ENCODE measurements at places on chromosomes 1 and 21.

DNA sequence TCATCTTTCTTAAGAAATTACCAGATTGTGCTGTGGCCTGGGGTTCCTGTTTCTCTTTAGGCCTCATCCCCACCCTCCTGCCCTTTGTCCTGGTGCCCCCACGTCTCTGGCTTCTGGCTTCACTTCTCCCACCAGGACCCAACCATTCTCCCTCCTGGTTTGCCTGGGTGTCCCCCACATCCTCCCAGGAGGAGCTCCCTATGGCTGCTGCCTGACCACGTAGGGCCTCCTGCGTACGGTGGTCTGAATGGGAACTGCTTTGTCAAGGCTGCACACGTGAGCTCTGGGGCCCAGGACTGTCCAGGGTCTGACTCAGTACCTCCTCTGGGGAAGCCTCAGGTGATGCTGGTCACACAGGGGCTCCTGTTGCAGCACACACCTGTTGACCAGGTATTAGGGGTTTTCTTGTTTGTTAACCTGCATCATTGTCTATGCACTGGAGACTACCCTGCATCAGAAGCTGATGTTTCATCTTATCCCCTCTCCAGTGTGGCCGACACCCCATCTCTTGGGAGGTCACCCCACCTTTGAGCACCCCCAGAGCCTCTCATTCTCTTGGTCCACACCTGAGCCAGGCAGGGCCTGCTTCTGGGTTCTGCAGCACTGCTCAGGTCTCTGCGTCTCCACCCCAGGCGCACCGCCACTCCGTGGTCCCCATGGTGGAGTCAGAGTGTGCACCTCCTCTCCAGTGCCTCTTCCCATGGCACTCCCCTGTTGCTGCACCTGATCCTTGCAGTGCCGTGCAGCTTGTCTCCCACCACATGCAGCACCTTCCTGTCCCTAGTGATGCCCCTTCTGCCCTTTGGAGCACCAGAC lies 65.8 kb downstream of the S100B start:
- no peak for DNase-seq

GRCh38 chr1:44312399-44313196 lies 42.5 kb downstream of the ERI3 start:
- no peak for DNase-seq

- DNase-seq, result no peak
Observed at GRCh38 chr1:66312271-66312990, 221.5 kb upstream of the SGIP1 start.

DNA sequence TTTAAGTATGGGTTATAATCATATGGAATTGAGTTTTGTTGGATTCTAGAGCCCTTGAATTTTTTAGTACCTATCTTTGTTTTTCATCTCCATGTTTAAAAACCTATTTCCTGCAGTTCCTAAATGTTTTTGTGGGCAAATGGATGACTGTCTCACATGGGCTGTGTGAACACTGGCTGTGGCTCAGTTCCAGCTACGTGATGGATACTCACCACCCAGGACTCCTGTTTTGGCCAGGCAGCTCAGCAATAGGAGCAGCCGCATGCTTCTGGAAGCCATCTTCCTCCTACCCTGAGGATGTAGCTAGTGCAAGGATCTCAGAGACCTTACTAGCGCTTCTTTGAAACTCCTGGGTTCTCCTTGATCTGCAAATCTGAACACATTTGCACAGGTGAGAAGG lies 2.8 kb downstream of the REG4 start:
- no peak for DNase-seq

GRCh38 chr1:82090104-82090503 lies 289.4 kb downstream of the ADGRL2 start:
- DNase-seq, result no peak

GRCh38 chr1:176466514-176466913 lies 3.5 kb downstream of the PAPPA2 start:
- no peak for DNase-seq

DNA sequence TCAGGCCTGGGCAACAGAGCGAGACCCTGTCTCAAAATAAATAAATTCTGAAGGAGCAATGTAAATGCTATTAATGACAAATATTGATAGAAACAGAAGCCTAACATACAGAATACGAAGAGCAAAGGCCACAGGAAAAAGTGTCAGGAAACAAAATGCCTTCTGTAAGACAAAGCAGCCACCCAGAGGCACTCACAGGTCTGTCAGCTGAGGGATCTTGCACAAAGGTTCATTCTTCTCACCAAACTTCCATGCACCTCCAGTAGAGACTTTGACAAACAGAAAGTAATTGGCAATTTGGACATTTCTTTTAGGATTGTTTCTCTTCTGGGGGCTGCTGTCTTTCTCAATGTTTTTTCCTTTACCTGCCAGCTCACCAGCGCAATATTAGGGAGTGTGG lies 1.2 kb upstream of the ALDH9A1 start:
- DNase-seq, result no peak

DNA sequence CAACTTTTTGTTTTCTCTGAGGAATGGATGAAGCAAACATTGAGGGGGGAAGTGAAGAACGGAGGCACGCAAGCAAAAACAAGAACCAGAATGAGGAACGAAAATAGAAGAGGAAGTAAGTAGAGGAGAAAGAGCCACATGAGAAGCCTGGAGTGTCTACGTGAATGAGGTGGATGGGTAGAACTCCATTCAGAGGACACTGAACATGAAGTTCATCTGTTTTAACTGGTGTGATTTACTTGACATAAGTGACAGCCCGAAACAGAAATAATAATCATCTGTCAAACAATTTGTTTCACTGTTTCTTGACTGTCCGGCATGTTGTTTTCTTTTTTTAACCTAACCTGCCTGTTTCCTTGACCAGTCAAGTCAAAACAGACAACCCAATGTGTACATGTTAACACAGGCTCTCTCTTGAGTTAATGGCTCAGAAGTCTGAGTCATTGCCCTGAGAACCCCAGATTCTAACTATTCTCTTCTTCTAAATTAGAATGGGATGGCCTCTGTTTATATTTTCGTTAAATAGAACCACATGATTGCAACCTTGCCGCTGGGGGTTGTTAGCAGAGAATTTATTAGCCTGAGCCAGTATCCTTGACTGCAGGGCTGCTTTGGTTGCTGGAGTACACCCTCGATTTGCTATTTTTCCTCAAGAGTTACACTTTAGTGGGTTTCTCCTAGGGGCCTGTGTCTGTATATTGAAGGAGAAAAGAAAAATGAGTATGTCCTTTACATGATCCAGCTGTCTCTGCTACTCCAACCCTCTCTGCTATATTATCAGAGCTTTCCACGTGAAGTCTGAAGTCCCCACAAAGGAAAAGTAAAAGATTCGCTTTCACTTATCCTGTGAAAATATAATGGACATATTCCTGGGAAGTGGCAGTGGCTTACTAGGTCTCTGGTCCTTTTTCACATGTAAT lies 151.7 kb downstream of the ZC3H11B start:
- no peak for DNase-seq

GRCh38 chr1:70034403-70034802 lies 171.0 kb downstream of the LRRC40 start:
- DNase-seq, result no peak

- DNase-seq, result no peak
Observed at GRCh38 chr1:230393722-230394121, 32.4 kb downstream of the PGBD5 start.

DNA sequence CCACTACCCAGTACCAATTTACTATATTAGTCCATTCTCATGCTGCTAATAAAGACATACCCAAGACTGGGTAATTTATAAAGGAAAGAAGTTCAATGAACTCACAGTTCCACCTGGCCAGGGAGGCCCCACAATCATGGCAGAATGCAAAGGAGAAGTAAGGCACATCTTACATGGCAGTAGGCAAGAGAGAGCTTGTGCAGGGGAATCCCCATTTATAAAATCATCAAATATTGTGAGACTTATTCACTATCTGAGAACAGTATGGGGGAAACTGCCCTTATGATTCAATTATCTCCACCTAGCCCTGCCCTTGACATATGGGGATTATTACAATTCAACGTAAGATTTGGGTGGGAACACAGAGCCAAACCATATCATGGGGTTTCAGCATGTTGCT lies 6.4 kb downstream of the CD58 start:
- DNase-seq, result no peak

DNA sequence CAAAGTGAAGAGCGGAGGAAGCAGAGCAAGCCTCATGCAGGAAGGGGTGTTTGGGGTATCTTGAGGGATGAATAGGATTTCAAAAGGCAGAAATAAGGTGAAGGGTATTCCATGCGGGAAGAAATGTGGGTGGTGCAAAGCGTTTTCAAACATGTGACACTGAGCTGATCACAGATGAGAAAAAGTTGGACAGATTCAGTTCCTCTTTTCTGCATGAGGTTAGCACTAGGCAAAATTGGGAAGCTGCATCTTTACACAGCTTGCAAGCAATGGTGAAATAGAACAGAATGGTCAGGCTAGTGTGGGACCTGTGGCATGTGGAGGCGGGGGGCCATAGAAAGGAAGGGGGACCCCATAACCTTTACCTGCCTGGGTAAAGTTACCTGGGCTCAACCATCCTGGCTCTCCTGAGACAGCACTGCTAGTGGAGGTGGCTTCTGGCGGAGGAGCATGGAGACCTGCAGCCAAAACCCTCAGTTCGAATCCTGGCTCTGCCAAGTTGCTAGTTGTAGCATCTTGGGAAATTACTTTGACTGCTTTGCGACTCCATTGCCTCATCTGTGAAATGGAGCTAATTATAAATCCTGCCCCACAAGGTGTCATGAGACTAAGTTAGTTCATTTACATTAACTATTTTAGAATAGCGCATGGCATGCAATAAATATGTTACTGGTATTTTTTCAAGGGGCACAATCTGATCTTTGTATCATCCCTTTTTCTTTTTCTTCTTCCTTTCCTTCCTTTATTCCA lies 16.4 kb downstream of the KCNA10 start:
- DNase-seq, result no peak

DNA sequence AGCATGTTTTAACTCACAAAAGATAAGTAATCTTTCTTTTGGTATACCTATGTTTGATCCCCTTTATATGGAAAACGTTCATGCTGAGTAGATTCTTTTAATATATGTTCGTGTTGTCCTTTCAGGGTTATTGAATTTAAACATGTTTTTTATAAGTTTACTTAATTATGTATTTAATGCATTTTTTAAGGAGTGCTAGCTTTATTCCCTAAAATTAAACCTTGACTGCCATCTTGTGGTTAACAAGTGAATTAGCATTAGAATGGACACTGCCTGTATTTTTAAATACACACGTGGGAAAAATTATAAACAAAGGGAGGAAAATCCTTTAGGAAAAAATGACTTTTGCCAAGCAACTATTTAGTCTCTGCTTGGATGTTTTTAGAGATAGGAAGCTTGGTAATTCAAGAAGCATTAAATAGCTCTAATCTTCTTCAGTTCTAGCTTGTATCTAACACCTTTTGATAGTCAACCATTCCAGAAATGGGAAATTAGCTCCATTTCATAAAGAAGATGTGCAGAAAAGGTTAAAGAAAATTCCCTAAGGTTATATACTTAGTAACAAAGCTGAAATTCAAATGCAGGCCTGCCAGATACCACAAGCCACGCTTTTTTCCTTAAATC lies 43.0 kb downstream of the UBE2U start:
- peak; percentile 9 for DNase-seq

DNA sequence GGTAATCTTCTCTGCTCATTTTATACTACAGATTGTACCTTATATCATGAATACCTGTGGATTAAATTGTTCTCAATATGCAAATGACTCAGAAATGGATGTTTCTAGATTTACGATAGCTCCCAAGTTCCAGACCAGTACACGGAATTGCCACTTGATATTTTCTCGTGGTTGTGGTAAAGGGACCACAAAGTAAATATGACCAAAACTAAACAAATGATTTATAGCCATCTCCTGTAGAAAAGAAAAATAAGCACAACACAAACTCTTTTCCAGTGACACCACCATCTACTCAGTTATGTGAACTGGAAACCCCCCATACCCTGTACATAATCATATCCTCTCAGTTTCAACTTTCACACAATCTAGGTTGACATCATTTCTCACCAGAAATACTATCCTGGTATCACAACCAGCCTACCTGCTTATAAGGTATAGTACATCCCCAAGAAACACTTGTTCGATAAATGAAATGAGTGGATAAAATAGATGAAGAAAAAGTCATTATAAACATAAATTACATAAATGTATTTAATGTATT lies 172.3 kb downstream of the ADGRL4 start:
- no peak for DNase-seq

- no peak for DNase-seq
Observed at GRCh38 chr1:203153051-203153988, 22.3 kb downstream of the MYBPH start.

GRCh38 chr21:33684068-33684467 lies 41.8 kb downstream of the ITSN1 start:
- DNase-seq, result no peak

DNA sequence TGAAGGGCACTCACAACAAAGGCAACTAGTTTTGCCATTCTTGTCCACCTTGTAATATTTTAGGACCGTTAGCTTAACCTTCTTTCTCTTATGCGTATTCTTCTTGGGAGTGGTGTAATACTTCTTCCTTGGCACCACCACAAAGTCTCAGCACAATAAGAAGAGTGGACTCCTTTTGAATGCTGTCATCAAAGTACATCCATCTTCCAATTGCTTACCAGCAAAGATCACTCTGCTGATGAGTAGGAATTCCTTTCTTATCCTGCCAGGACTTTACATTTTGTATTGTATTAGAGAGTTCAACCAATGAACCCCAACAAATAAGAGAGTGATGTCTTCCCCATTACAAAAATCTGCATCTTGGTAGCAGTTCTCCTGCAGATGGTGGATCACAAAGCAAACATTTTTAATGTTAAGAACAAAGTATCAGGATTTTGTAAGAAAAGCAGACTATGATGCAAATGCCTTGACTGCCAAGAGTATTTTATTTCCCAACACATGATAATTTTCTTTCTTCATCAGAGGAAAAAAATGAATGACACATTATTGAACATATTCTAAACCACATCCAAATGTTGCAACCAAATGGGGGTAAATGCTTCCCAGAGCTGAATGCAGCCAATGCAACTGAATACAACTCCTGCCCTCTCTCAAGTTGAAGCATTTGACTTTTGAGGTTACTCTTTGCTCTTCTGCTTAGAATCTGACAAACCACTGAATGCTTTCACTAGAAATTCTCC lies 5.1 kb upstream of the ARNT start:
- DNase-seq, result no peak

DNA sequence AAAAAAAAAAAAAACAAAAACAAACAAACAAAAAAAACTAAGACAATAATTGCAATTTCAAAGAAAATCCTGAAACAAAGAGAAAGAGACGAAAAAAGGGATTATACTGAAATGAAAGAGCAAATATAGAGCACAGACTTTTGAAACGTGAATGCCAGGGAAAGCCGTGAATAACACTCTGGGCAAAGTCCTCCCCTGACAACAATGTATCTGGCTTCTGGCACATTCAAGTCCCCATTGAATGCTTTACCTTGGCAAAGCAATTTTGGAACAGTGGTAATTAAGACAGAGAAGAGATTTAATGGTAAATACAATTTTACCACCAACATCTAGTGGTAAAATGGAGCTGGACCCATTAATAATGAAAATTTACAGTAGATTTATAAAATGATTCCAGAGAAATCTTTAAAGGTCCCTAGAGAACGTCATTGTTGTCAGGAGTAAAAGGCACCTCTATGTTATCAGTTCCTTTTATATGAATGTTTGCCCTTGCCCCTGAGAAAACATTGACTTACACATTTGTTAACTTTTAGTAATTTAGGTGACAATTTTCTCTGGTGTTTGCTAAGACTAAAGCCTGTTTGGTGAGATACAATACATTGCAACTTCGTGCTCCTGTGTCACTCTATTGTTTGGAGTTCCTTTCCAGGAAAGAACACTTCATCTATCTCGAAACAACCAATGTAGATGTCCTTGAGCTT lies 89.7 kb downstream of the GREM2 start:
- DNase-seq, result no peak

All from T47D (cell line).